Muscle of arm (tissue), 14 donors: ENCODE measurements at places on chromosomes 13 and 19. TPM values are rescaled to one million over a fixed set of nuclear protein-coding genes. Genes with fewer than 3 reads are reported as not detected.

The NMRK2 gene
- 131 TPM for polyA plus RNA-seq

The KCNN4 gene
- polyA plus RNA-seq = 0.48 TPM

The AZU1 gene
- polyA plus RNA-seq = 1.2 TPM

The SIGLEC12 gene
- polyA plus RNA-seq = not detected

The FSTL3 gene
- polyA plus RNA-seq = 22.1 TPM

The MUC16 gene
- not detected for polyA plus RNA-seq

The SYNGR4 gene
- polyA plus RNA-seq = not detected

The FOSB gene
- 403 TPM for polyA plus RNA-seq
